Memory B cell (primary cell): ENCODE measurements at places on chromosomes 11 and 22.

- peak; percentile 13 for DNase-seq
These were observed 29.6 kb downstream of the EHF start for GRCh38 chr11:34650528-34650927.

DNA sequence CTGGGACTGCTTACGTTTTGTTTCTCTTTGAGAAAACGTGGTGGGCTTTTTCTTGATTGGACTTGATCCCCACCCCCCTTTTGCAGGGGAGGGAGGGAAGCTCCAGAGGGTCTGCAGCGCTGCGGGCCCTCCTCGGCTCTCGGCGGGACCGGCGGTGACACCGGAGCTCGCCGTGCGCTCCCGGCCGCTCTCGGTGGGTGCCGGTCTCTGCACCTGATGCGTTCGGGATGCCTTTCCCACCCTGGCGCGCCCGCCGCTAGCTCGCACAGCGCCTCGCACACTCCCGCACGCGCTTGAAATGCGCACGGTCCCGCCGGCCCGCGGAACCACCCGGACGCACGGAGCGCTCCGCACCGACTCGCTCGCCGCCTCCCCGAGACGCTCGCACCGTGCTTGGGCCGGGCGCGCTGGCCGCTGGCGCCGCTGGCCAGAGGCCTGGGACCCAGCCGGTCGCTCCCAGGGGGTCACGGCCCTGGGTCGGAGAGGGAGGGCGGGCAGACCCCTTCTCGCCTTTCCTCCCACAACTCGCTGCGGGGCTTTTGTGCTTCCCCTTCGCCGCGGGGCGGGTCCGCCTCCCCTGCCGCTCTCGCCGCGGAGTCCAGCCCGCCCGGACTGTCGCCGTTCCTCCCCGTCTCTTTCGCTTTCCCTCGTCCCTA is 1.0 kb downstream of the ZBTB16 start:
- DNase-seq: no peak

GRCh38 chr11:3815845-3816244 is 7.5 kb downstream of the PGAP2 start:
- no peak for DNase-seq

DNA sequence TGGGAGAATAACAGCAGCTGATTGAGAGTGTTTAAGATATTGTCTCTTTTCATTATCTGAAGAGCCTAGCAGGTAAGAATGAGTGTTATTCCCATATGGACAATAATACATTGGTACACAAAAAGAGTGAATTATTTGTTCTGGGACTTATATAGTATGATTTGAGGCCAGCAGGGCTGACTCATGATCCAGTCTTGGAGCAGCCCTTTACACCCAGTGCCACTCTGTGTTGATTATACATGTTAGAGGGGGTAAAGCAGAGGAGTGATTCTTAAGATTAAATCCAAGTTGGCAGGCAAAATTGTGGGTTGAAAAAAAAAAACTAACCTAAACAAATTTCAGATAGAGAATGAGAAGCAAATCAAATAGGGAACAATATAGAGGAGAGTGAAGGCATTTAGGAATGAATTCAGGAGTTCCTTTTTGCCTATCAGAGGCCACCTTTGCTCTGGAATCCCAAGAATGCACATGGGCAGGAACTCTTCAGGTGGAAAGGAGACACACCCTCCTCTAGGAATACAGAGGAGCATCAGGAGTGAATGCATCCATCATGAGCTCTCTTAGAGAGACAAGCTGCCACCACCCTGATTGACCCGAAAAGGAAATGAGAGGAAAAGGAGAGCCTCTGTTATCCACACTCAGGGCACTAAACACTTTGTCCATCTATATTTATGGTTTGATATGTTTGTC is 19.2 kb upstream of the MRGPRX1 start:
- no peak for DNase-seq

DNA sequence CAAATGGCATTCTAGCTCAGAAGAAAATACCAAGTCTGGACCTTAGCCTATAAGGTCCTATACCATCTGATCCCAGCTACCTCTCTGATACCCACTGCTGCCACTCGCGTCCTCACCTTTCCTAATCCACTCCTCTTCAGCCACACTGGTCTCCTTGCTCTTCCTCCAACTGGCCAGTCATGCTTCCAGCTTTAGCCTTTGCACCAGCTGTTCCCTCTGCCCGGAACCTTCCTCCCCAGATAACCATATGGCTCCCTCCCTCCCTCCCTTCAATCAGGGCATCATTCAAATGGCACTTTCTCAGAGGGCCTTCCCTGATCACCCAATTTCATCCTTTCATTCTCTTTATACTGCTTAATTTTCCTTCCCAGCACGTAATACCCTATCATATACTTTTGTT is 67.9 kb downstream of the KCNC1 start:
- DNase-seq: no peak

DNA sequence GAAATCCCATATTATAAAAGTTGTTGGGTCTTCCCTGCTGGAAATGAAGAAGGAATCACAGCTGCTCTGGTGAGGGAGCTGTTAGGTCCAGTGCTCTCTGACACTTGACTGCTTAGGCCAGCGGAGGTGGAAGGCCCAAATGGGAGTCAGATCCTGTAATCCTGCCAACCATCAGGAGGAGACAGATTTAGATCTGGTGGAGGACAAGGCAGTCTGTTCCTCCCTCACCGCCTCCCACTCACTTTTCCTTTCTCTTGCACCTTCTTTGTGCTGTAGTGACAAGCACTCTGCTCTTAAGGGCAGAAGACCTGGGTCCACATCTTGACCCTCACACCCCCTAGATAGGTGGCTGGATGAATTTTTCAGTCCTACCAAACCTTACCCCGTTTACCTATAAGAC is 59.7 kb upstream of the CHST1 start:
- DNase-seq: no peak

DNA sequence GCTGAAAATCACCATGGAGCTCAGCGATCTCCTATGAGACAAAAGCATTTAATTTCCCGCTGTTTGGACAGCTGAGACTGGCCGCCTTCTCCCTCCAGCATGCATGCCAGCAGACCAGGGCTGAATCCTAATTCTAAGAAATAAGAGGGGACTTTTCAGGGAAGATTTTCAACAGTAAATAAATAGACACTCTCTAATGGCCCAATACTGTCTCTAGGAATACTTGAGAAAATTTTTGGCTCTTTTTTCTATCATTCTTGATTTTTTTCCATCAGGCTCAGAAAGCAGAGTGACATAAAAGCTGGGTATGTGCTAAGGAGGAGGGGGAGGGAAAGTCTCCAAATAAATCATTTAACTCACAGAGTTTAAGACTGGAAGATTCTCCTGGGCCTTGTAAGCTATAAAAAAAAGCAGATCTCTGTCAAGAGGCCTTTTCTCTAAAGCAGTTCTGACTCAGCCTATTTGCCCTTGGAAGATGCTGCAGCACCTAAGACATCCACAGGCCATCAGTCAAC is 17.6 kb upstream of the SPON1 start:
- no peak for DNase-seq

GRCh38 chr11:789943-790342 is at the start of gene CEND1:
Gene CEND1 (minus strand): TSS chr11:790090. CDS start chr11:788576, 1,514 bp downstream.
- no peak for DNase-seq

- no peak for DNase-seq
These were observed 274.7 kb downstream of the MN1 start for GRCh38 chr22:27526901-27527300.

DNA sequence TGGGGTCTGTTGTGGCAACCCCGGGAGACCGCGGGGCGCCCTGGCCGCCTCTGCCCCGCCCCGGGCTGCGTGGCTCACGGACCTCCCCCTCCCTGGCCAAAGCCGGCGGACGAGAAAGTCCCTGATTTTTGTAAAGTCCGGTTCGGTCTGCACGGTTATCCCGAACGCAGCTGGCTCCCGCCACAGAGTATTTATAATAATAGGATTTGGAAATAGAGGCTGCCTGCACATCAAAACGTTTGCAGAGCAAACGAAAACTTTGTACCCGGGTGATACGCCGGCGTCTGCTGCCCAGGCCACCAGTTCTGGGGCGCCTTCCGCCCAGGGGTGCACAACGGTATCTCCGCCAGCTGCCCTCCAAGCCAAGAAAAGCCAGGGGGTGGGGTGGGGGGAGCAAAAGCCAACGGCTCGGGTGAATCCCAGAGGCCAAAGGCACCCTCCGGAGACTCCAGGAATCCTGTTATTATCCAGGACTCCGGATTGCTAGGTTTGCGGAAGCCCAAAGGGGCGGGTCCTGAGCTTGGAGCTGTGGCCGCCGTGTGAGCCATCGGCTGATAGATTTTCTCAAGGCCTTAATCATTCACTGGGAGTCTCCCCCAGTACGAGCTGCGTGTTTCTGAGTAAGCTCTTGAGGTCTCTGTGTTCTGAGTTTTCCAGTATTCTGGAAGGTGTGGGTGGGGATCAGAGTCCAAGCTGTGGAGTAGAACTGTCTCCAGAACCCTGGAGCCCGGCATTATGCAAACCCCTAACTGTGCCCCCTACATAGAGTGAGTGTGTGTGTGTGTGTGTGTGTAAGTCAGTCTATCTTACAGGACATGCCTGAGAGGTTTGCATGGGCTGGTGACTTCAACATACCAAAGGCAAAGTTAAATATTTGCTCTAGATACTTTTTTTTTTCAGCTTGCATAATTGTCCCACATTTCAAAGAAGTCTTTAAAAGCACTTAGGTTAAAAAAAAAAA is 673 bp upstream of the SHANK2 start:
- no peak for DNase-seq

GRCh38 chr11:12164061-12165014 is 53.9 kb downstream of the MICAL2 start:
- no peak for DNase-seq

DNA sequence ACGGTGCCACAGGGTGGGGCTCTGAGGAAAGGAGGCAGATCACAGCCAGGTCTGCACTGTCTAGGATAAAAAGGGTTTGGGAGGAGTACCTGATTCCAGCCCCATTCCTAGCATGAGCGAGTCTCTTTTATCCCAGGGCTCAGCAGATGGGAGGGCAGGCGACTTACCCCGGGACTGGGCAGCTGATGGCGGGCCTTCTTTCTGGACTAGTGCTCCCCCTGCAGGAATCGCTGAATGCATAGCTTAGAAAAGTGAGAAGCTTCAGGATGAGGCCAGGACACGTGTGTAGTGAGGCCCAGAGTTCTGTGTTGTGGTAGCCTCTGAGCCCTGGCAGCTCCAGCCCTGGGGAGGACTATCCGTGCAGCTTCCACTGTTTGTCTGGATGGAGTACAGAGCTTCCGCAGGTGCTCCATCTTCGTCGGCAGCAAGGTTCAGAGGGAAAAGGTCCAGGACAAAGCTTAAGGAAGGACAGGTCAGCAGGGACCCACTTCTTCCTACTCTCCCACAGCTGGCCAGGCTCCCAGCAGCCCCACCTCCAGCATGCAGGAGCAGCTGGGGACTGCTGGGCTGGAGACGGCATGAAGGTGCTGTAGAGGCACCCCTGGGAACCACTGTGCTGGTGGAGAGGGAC is 30.4 kb downstream of the COMMD9 start:
- no peak for DNase-seq

DNA sequence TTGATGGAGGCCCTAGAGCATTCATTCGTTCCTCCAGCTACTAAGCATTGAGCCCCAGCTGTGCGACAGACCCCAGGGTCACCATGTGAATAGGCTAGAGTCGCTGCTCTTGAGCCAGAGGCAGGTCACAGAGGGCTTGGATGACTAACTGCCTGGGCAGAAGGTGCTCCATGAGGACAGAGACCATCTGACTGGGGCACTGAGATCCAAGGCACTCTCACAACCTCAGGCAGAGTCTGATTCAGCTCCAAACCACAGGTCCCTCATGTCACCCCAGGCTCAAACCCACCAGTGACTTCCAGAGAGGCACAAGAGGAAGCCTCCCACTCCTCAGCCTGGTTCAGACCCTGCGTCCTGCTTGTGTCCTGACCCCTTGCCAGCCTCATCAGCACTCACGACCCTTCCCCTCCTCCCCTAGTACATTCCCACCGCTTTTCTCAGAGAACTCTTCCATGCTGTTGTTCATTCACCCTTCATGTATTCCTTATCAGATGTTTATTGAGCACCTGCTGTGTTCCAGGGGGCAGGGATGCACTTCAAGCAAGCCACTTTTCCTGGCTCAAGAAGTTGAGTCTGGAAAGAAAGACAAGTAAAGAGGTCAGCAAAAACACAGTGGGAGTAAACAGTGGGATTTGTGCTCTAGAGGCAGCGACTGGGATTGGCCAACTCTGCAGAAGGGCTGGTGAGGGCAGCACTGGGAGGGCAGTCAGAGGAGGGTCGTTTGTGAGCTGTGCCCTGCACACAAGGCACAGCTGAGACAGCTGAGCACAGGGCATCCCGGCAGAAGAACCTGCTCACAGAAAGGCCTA is 9.3 kb downstream of the OAF start:
- no peak for DNase-seq

DNA sequence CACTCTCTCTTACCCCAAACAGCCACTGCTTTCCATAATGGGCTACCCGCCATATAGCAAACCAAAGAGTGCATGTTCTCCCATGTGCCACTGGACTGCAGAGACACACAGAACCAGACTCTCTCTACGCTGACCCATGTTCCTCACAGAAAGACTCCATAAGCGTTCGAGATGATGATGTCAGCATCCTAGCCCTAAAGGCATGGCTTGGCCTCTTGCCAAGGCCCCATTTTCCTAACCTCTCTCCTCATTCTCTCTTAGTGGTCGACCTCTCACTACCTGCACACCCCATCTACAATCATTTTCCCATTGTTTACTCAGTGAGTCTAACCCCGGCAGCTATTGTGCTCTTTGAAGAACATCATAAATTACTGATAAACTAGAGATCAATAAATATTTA is 4.9 kb downstream of the NDUFC2 start:
- DNase-seq: no peak

DNA sequence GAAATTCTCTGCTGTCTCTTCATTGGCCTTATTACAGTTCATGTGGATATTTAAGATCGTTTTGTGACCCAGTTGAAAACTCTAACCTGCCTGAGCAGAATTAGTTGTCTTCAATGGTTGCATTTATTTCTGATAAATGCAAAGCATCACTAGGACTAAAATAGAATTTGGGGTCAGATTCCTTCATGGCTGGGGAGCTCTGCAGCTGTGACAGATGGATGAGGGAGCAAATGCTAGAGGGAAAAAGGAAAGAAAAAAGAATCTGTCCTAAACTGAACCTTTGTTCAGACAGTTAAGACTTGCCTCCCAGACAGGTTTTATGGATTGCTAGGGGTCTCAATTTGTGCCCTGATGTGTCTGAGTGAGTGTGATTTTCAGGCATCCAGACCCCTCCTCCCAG is 113.0 kb downstream of the SYT9 start:
- no peak for DNase-seq

GRCh38 chr22:49199224-49199623 is 628.4 kb downstream of the BRD1 start:
- no peak for DNase-seq

DNA sequence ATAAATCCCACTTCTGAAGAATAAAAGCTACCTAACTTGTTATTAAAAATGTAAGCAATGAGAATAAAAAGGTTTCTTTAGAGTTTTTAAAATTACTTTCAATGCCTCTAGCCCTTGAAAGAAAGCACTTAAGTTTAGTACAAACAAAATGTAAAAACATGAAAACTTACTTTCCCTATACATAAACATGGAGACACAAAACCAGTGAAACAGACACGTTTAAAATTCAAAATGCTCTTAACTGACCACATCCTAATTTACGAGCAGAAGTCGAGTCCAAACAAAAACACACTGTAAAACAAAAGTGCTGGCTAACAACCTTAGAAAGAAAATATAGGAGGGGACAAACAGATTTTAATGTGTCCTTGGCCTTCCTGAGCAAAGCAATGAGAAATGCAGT is 36.6 kb downstream of the TCF20 start:
- DNase-seq: no peak

GRCh38 chr22:44776605-44777363 is 24.4 kb downstream of the ARHGAP8 start:
- no peak for DNase-seq

GRCh38 chr22:39988386-39989114 is 6.2 kb upstream of the FAM83F start:
- DNase-seq: no peak
